Stimulated activated CD4-positive, alpha-beta T cell treated with anti-CD3 and anti-CD28 coated beads, Interleukin-1b, Interleukin-23, amount 100 ng/mL, for 4 hours (primary cell): ENCODE measurements at places on chromosomes 3 and 15.
A peak's percentile ranks its signal among the peaks of the same experiment; 100 is the strongest.

- no peak for DNase-seq
These were observed 174.0 kb downstream of the NEK11 start for GRCh38 chr3:131200636-131201199.

GRCh38 chr3:194686414-194686815, 732 bp downstream of the FAM43A start:
- DNase-seq, result no peak

- no peak for DNase-seq
These were observed 10.9 kb downstream of the PLCD1 start for GRCh38 chr3:38018296-38019266.

DNA sequence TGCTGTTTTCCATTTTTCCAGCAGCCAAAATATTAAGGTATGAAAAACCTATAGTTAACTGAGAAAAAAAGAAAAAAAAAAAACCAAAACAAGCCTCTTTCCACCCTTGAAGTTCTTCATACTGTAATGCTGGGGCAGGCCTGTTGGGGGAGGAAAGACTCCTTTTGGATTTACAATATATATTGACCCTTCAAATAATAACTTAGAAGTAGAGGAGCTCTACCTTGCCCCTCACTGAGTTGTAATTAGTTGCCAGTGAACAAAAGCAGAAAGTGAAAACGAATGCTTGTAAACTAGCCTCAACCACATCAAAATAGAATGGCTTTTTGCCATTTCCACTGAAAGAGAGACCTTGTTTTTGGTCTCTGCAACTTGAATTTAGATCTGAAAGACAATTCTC, 326.6 kb downstream of the NR2F2 start:
- DNase-seq, result no peak

GRCh38 chr3:90092994-90093393, 985.6 kb downstream of the EPHA3 start:
- DNase-seq, result no peak

DNA sequence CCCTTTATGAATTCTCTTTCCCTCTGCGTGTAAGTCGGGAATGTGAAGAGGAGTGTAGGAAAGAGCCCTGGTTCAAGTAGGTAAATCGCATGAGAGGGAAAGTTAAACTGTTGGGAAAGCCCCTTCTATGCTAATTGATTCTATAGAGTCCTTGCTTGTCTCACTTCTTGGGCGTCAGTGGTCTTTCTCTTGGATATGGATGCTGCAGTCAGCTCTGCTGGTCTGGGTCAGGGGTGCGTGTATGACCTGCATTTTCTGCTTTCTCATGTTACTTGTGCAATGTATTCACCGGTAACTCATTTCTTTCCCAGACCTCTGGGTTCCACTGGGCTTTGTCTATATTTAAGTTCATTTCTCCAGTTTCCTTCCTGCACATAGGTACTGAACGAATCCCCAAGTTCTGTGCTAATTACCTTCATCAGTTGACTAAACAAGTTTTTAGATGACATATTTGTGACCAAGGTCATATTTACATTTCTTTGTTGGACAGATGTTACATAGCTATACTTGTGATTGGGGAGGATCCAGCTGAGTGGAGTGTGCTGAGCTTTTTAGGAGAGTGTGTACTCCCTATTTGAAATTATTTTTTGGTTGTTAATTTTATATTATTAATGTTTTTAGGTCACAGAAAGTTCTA, 1.4 kb downstream of the SETD5 start:
- no peak for DNase-seq

DNA sequence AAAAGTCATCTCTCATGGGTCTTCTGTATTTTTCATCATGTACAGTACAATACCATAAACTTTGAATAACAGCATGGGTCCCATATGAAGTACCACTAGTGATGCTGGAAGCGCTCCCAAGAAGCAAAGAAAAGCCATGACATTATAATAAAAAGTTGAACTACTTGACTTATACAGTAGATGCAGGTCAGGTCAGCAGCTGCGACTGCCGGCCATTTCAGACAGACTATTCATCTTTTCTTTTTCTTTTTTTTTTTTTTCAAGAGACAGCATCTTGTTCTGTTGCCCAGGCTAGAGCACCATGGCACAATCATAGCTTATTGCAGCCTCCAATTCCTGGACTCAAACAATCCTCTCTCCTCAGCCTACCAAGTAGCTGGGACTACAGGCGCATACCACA, 10.2 kb downstream of the RAF1 start:
- no peak for DNase-seq

DNA sequence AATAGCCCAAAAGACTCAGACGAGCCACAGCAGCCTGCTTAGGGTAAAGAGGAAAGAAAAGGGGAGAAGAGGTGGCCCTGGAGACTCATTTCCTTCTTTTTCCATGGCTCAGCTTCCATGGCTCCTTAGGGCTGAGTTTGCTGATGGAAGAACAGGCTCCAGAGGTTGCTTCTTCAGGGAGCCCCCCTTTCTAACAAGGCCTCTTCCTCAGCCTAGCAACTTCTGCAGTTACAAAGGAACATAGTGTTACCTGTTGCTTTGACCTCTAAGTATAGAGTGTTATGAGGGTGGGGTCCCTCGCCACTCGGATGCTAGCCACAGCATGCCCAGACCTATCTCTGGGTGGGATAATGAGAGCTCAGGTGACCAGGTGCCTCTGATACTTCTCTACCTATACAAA, 43.2 kb upstream of the SPESP1 start:
- DNase-seq, result no peak

GRCh38 chr3:142498397-142499180, 50.8 kb upstream of the XRN1 start:
- no peak for DNase-seq

- peak; percentile 48 for DNase-seq
These were observed 102.7 kb upstream of the CHD2 start for GRCh38 chr15:92797168-92798052.
